ENCODE measurements at places on chromosomes 2 and 18.

GRCh38 chr2:74384051-74384450 is 3.9 kb upstream of the DCTN1 start:
- H3K36me3 ChIP-seq: no peaks in the 10 kb centered on the region
- no peak overlapping the region for H3K4me3 ChIP-seq
- no peak overlapping the region for H3K27ac ChIP-seq
- no peaks in the 10 kb centered on the region for H3K27me3 ChIP-seq
- H3K4me1 ChIP-seq: peaks cover 18% of the 10 kb centered on the region

DNA sequence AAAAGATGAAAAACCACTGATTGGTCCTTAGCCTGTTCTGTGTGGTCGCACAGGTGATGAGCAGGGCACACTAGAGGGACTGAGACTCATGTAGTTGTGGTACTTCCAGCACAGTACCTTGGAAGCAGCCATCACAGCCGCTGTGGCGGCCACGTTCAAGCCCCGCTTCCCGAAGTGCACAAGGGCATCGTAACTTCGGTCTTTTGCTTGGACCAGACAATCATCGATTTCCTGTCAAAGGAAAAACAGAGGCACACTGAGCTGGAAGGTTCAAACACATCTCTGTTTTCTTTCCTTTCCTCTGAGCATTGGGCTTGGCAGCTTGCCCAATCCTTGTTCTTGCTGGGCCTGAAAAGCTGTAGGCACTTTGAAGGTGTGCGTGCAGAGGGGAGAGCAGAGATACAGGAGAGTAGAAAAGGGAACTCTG is 52.6 kb downstream of the MRPL35 start:
- no peaks in the 10 kb centered on the region for H3K36me3 ChIP-seq
- peaks cover 9% of the 10 kb centered on the region for H3K27me3 ChIP-seq
- H3K4me1 ChIP-seq: no peaks in the 10 kb centered on the region
- DNase-seq: no peak
- H3K4me3 ChIP-seq: no peak overlapping the region

- H3K27ac ChIP-seq: no peak overlapping the region
- no peaks in the 10 kb centered on the region for H3K4me1 ChIP-seq
- no peak for DNase-seq
- H3K36me3 ChIP-seq: no peaks in the 10 kb centered on the region
Measured at GRCh38 chr2:46836295-46837111, 79.1 kb downstream of the MCFD2 start.

GRCh38 chr18:58766164-58766563 is 94.9 kb downstream of the MALT1 start:
- H3K27ac ChIP-seq: no peak overlapping the region
- H3K27me3 ChIP-seq: peaks cover 56% of the 10 kb centered on the region
- H3K4me1 ChIP-seq: peaks cover 21% of the 10 kb centered on the region

DNA sequence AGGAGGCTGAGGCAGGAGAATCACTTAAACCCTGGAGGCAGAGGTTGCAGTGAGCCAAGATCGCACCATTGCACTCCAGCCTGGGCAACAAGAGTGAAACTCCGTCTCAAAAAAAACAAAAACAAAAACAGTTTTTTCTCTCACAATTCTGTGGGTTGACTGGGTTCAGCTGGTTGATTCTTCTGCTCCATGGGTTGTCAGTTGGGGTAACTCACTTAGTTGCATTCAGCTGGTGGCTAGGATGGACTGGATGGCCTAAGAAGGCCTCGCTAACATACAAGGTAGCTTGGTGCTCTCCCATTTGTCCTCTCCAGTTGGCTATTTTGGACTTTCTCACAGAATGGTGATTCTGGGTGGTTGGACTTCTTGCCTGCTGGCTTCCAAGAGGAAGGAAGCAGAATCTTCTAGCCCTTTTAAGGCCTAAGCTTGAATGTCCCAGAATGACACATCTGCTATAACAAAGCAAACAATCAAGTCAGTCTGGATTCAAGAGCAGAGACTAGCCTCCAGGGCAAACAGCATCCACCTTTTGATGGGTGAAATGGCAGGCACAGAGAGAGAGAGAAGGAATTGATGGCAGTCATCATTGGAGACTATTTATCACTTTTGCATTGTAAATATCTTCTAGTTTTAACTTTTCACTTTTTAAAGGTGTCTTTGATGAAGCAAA is 17.9 kb downstream of the LAMA3 start:
- H3K27ac ChIP-seq: no peak overlapping the region
- DNase-seq: no peak
- H3K4me3 ChIP-seq: no peak overlapping the region
- H3K27me3 ChIP-seq: peaks cover 38% of the 10 kb centered on the region

Data from T-helper 2 cell treated with Interferon-gamma antibody and Interleukin-4, amounts not matched to agents 5 μg/mL and 100 μg/mL, for 36 hours (primary cell).